ENCODE measurements at places on chromosomes 5 and 9.

GRCh38 chr5:114648940-114649339 lies 287.1 kb downstream of the KCNN2 start:
- no peak for DNase-seq

DNA sequence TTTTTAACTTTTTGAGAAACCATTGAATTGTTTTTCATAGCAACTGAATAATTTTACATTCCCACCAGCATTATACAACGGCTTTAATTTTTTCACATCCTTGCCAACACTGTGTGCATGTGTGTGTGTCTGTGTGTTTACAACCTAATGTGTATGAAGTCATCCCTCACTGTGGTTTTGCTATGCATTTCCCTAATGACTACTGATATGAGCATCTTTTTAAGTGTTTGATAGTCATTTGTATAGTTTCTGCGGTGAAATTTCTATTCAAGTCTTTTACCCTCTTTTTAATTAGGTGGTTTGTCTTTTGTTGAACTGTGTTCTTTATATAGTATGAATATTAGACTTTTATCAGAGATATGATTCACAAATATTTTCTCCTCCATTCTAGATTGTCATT lies 263.1 kb upstream of the COX7C start:
- no peak for DNase-seq

GRCh38 chr5:158725297-158725851 lies 374.3 kb downstream of the EBF1 start:
- DNase-seq: no peak

GRCh38 chr9:16368237-16369087 lies 502.0 kb downstream of the BNC2 start:
- peak; percentile 5 for DNase-seq

DNA sequence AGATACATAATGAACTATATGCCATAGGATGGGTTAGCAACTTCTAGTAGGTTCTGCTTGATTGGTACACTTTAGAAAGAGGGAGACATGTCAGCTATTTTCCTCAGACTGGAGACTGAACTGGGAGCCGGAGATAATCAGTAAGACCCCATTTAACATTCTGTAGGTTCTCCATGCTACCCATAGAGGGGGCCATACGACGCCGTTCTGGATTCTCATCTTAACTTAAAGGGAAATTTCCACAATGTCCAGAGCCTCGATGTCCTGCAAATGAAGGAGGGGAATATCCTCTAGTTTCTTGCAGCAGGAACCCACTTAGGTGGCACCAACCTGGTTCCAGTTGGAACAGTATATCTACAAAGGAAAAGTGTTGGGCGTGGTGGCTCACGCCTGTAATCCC lies 22.3 kb upstream of the NPM1 start:
- no peak for DNase-seq
